ENCODE measurements at places on chromosomes 3 and 15. TPM values are rescaled to one million over a fixed set of nuclear protein-coding genes. Genes with fewer than 3 reads are reported as not detected.

- peak overlapping the region; percentile 96 for H3K4me3 ChIP-seq
- DNase-seq, result no peak
- no peaks in the 10 kb centered on the region for H3K36me3 ChIP-seq
- peak overlapping the region; percentile 100 for H3K27ac ChIP-seq
- H3K27me3 ChIP-seq, result peaks cover 3% of the 10 kb centered on the region
Observed at GRCh38 chr15:45586125-45586524, 1.1 kb upstream of the BLOC1S6 start.

DNA sequence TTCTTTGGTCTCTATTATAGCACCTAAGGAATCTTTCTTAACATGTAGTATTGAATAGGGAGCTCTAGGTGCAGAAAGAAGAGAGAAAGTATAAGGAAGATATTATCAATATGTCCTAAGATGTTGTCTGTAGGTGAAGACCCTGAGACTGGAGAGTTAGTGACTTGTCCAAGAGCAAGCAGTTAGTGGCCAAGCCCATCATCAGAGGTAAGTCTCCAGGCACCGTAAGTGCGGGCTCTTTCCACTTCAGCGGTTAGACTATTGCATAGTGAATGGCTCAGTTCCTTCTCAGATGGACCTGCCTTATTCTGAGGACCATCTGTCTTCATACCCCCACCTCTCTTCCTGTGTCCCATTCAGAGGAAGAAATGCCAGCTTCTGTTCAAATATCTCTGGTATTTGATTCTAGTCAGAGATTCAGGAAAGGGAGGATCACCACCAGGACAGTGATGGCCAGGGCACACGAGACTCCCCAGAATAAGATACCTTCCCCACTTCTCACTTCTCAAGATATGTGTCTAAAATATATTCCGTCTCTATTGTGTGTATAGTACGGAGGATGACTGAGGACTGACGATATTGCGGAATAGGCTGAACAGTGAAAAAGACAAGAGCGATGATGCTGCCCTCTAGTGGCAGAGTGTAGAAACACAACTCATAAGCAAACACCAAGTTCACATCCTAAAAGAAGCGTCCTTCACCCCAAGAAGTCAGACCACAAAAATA is 19.1 kb upstream of the ADGRG7 start:
- H3K27ac ChIP-seq, result no peak overlapping the region
- peak overlapping the region; percentile 67 for H3K4me3 ChIP-seq
- no peaks in the 10 kb centered on the region for H3K4me1 ChIP-seq

DNA sequence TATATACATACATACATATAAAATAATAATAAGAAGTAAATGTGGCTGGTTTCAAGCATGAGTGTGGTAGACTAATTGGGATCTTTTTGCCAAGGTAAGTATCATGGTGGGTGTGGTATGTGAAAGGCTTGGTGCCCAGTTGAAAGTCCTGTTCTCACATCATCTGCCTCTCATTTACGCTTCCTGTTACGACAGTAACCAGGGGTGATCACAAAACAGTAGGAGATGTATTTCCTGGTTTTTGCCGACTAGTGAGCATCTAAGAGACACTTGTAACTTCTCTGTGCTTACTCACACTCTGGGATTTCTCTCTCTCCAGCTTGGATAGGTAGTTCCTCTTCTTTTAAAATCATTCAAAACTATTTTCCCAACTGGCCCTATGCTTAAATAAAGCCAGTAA is 1028.3 kb upstream of the NR2F2 start:
- peaks cover 2% of the 10 kb centered on the region for H3K27me3 ChIP-seq
- DNase-seq, result no peak
- H3K27ac ChIP-seq, result no peak overlapping the region
- H3K4me1 ChIP-seq, result peaks cover 2% of the 10 kb centered on the region

- H3K36me3 ChIP-seq, result no peaks in the 10 kb centered on the region
- no peak overlapping the region for H3K4me3 ChIP-seq
Observed at GRCh38 chr3:143261848-143262247, 142.3 kb downstream of the CHST2 start.

DNA sequence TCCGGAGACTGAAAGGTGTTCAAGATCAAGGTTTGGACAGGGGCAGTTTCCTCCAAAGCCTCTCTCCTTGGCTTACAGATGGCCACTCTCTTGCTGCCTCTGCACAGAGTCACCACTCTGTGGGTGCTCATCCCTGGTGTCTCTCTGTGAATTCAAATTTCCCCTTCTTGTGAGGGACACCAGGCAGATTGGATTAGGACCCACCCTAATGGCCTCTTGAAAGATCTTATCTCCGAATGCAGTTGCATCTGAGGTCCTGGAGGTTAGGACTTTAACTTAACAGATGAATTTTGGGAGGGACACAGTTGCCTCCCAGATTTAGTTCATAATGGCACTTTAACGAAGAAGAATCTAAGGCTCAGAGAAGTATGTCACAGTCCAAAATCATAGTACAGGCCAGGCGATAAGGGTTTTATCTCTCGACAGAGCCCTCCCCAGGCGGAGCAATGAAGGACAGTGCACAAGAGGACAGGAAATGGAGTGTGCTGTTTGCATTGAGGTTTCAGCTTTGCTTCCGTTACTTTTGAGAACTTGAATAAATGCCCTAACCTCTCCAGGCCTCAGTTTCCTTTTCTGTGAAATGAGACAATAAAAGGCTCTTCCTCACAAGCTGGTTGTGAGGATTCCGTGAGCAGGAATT is 38.9 kb upstream of the KIF23 start:
- H3K27me3 ChIP-seq, result peaks cover 1% of the 10 kb centered on the region
- no peak for DNase-seq
- no peak overlapping the region for H3K27ac ChIP-seq
- no peaks in the 10 kb centered on the region for H3K4me1 ChIP-seq

- H3K4me1 ChIP-seq, result peaks cover 30% of the 10 kb centered on the region
- H3K4me3 ChIP-seq, result no peak overlapping the region
- H3K27ac ChIP-seq, result peak overlapping the region; percentile 57
- peaks cover 9% of the 10 kb centered on the region for H3K36me3 ChIP-seq
- no peak for DNase-seq
Observed at GRCh38 chr15:93025625-93025982, 63.4 kb downstream of the RGMA start.

DNA sequence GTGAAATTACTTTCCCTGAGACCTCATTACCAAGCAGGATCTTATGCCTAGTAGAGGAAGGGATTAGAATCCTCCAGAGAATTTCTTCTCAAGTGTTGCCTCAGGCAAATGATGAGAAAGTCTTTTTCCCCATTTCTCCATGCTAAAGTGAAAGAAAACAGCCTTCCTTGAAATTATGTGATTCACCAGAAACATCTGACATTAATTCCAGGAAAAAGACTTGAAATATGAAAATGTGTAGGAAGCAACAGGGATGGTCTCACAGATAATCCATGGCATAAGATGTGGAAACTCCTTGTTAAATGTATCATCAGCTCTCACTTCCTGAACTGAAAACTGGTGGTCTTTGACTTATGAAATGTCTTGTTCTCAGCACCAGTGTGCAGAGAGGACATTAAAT is 17.9 kb upstream of the ABI3BP start:
- H3K4me1 ChIP-seq, result no peaks in the 10 kb centered on the region
- H3K4me3 ChIP-seq, result no peak overlapping the region
- no peak overlapping the region for H3K27ac ChIP-seq
- no peak for DNase-seq

GRCh38 chr15:47715856-47716445 is 1.4 kb upstream of the SEMA6D start:
- no peak for DNase-seq
- H3K27ac ChIP-seq, result peak overlapping the region; percentile 96
- peaks cover 20% of the 10 kb centered on the region for H3K27me3 ChIP-seq
- peak overlapping the region; percentile 90 for H3K4me3 ChIP-seq

GRCh38 chr3:188860147-188860546 is 311.6 kb upstream of the TPRG1 start:
- no peaks in the 10 kb centered on the region for H3K36me3 ChIP-seq
- H3K4me3 ChIP-seq, result no peak overlapping the region
- H3K27ac ChIP-seq, result no peak overlapping the region
- H3K4me1 ChIP-seq, result no peaks in the 10 kb centered on the region
- DNase-seq, result no peak

DOCK3 gene
- 13.4 TPM for total RNA-seq

THSD4 gene
- 12.3 TPM for total RNA-seq

C3orf70 gene
- 44.5 TPM for total RNA-seq

CHRM5 gene
- total RNA-seq, result not detected

All from glutamatergic neuron (in vitro differentiated cells).